ENCODE measurements at places on chromosomes 16 and 17.
A peak's percentile ranks its signal among the peaks of the same experiment; 100 is the strongest.

DNA sequence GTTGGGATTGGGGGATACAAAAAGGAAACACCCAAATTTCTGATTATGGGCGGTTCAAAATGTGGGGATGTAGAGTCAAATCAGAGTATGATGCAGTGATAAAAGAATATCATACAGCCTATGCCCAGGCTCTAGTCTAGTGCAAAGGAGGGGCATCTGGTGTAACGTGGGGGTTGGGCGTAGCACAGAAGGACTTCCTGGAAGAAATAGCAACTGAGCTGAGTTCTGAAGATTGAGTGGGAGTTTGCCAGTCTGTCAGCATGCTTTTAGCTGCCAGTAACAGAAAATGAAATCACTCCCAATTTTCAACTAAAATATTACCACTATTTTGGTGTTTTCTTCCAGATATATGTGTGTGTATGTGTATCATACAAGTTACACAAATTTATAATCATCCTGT lies 196.9 kb downstream of the SPECC1 start:
- H3K27me3 ChIP-seq, result no peaks in the 10 kb centered on the region
- DNase-seq, result no peak
- no peaks in the 10 kb centered on the region for H3K36me3 ChIP-seq
- H3K4me3 ChIP-seq, result no peak overlapping the region

DNA sequence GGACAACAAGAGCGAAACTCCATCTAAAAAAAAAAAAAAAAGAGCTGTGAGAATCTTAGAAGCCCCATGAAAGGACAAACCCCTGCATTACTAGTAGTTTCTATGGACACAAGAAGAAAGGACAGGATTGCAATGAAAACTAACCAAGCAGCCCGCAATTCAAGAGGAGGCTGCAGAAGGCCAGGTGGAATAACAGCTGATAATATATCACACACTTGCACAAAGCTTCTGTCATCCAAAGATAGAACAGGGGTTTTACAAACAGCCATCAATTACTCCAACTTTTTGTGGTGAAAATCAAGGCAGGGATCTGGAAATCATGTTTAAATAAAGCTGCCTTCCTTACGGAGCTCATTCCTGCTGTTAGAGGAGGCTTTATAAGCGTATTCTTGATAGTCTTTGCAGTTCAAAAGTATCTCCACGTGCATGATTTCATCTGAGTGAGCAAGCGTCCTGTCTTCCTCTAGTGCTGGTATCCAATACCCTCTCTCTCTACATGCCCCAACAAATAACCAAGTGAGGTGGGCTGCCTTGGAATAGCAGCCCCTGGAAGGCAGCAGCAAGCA lies 23.1 kb upstream of the TMEM94 start:
- no peaks in the 10 kb centered on the region for H3K36me3 ChIP-seq
- H3K27ac ChIP-seq, result no peak overlapping the region
- no peaks in the 10 kb centered on the region for H3K27me3 ChIP-seq
- DNase-seq, result no peak
- H3K4me3 ChIP-seq, result no peak overlapping the region

DNA sequence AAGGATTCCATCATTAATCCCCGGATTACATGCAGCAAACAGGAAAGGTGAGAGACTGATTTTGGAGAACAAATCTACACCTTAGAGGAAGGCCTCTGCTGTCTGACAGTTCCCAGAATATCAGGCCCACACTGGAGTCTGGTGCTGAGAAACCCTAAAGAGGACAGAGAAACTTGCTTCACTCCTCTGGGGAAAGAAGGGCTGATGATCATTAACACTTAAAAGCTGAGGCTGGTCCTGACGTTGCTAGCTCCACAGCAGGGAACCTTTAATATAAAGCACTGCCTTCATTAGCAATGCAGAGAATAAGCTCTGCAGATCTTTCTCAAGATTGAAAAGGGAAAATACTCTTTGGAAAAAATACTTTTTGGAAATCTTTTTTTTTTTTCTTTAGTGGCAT lies 1472.4 kb upstream of the GOT2 start:
- no peak overlapping the region for H3K27ac ChIP-seq
- no peak overlapping the region for H3K4me3 ChIP-seq
- DNase-seq, result no peak
- no peaks in the 10 kb centered on the region for H3K36me3 ChIP-seq

DNA sequence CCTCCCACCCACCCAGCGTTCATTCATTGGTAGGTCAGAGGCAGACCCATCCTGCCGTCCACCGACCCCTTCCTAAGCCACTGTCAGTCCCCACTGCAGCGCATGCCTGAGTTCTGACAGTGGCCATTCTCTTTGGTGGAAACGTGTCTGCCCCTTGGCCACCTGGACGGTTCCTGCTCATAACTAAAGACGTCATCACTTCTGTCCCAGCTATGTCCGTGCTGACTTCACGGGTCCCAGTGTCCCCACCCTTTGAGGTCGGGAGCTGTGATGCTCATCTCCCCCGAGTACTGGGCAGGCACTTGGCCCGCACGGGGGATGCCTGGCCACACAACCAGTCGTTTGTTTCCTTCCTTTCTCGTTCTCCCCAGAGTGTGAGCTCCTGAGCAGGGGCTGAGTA lies 267.1 kb downstream of the C16orf95 start:
- no peaks in the 10 kb centered on the region for H3K27me3 ChIP-seq
- no peak overlapping the region for H3K27ac ChIP-seq
- H3K4me1 ChIP-seq, result no peaks in the 10 kb centered on the region
- H3K36me3 ChIP-seq, result no peaks in the 10 kb centered on the region
- no peak for DNase-seq
- H3K4me3 ChIP-seq, result no peak overlapping the region

DNA sequence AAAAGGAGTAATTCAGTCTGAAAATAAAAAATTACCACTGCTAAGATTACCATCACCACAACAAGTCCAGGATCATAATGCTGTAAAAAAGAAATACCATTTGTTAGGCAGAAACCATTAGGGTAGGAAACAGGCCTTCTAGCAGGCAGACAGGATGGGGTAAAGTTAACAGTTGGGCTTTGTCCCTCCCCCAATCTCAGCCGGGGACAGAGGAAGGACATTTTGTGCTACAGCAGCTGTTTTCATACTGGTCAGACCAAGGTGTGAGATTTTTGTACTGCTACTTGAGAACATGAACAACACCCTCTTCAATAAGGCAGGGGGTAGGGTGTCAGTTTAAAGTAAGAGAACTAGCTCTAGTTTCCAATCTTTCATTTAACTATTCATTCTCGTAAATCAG lies 49.2 kb upstream of the ITGA2B start:
- H3K4me1 ChIP-seq, result no peaks in the 10 kb centered on the region
- H3K27ac ChIP-seq, result peak overlapping the region; percentile 83
- H3K36me3 ChIP-seq, result peaks cover 22% of the 10 kb centered on the region

GRCh38 chr17:51590071-51590656 lies 329.8 kb downstream of the UTP18 start:
- no peak for DNase-seq
- H3K27ac ChIP-seq, result no peak overlapping the region
- no peak overlapping the region for H3K4me3 ChIP-seq

- H3K4me3 ChIP-seq, result no peak overlapping the region
- H3K27ac ChIP-seq, result no peak overlapping the region
- H3K36me3 ChIP-seq, result no peaks in the 10 kb centered on the region
Observed at GRCh38 chr16:10016752-10017151, 165.5 kb downstream of the GRIN2A start.

DNA sequence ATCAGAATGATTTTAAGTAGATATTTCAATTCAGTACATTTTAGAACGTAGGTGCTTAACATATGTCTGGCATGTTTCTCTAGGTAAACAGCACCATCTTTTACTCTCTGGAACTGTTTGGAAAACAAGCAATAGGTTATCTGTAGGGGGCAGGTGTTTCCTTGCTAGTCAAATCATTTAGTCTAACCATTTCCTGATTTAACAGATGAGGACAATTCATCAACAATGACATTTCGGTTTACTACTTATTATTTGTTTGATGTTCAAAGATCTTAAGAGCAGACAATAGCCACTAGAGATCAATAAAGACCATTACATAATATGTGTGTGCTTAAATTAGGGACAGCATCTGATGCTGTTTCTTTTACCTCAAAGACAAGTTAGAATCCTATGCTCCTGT lies 173.1 kb downstream of the CEP112 start:
- H3K27me3 ChIP-seq, result no peaks in the 10 kb centered on the region
- no peaks in the 10 kb centered on the region for H3K4me1 ChIP-seq
- H3K4me3 ChIP-seq, result no peak overlapping the region
- DNase-seq, result no peak

DNA sequence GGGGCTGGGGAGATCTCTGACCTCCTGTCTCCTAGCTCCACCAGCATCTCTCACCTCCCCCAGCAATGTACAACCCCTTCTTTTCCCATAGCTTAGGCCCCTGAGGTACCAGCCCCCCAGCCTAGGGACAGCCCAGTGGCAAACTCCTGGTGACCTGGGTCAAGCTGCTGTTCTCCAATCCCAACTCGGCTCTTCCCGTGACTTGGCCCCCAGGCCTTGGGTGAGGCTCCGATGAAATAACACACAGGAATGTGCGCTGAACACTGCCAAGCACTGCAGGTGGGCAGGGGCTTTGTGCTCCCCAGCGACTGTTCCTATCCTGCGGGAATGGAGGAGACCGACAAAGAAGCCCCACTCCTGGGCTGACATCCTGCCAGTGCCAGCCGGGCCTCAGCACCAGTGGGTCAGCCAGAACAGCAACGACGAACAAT lies 63.7 kb upstream of the AMZ2 start:
- no peak overlapping the region for H3K4me3 ChIP-seq
- no peaks in the 10 kb centered on the region for H3K27me3 ChIP-seq
- DNase-seq, result no peak

GRCh38 chr17:19370493-19370960 lies 7.8 kb upstream of the MAPK7 start:
- H3K36me3 ChIP-seq, result no peaks in the 10 kb centered on the region
- H3K27me3 ChIP-seq, result no peaks in the 10 kb centered on the region
- H3K4me3 ChIP-seq, result no peak overlapping the region
- DNase-seq, result no peak
- peak overlapping the region; percentile 9 for H3K27ac ChIP-seq

GRCh38 chr16:66569131-66569530 lies 2.9 kb downstream of the CMTM1 start:
- no peak for DNase-seq
- H3K27ac ChIP-seq, result no peak overlapping the region
- H3K4me3 ChIP-seq, result no peak overlapping the region
- no peaks in the 10 kb centered on the region for H3K4me1 ChIP-seq
- H3K27me3 ChIP-seq, result no peaks in the 10 kb centered on the region
- peaks cover 11% of the 10 kb centered on the region for H3K36me3 ChIP-seq

GRCh38 chr17:71632328-71632727 lies 488.5 kb upstream of the SOX9 start:
- H3K4me1 ChIP-seq, result no peaks in the 10 kb centered on the region
- no peak overlapping the region for H3K4me3 ChIP-seq
- H3K27me3 ChIP-seq, result no peaks in the 10 kb centered on the region
- H3K36me3 ChIP-seq, result no peaks in the 10 kb centered on the region
- no peak for DNase-seq

GRCh38 chr17:47883589-47884426 lies 12.2 kb upstream of the SP2 start:
- no peak overlapping the region for H3K4me3 ChIP-seq
- H3K4me1 ChIP-seq, result no peaks in the 10 kb centered on the region
- H3K36me3 ChIP-seq, result no peaks in the 10 kb centered on the region
- no peak for DNase-seq

DNA sequence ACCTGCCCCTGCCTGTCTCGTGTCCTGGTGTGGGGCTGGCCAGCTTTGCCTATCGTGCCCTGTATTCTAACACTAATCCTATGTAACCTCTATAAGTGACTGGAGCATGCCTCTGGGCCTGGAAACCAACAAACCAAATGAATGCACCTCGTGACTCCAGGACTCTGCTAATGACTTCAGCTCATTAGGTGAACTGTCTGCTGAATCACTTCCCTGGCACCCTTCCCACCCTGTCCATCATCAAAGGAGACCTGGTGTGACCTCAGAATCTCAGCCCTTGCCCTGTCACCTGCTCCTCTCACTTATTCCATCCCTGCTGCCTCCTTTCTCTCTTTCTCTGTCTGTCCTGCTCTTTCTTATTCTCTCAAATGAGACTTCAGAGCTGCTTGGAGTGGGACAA lies 322.4 kb downstream of the CBLN1 start:
- H3K27me3 ChIP-seq, result no peaks in the 10 kb centered on the region
- no peak overlapping the region for H3K4me3 ChIP-seq
- H3K36me3 ChIP-seq, result no peaks in the 10 kb centered on the region
- H3K27ac ChIP-seq, result no peak overlapping the region
- H3K4me1 ChIP-seq, result no peaks in the 10 kb centered on the region

DNA sequence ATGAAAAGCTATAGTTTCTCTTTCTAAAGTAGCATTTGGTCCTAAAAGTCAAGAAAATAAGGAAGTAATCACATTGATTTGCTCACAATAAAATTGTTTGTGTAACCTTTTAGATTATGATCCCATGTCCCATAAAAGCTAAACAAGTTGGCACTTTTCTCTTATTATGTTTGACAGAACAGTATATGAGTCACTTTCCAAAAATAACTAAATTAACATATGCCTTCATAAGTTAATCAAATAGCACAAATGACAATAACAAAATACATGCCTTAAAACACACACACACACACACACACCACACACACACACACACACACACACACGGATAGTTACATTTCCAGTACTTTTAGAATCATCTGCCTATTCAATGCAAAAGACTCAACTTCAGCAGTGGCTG lies 2.8 kb downstream of the MED13 start:
- peak overlapping the region; percentile 87 for H3K4me3 ChIP-seq
- H3K36me3 ChIP-seq, result peaks cover 8% of the 10 kb centered on the region
- H3K27me3 ChIP-seq, result no peaks in the 10 kb centered on the region
- no peak overlapping the region for H3K27ac ChIP-seq
- no peaks in the 10 kb centered on the region for H3K4me1 ChIP-seq

DNA sequence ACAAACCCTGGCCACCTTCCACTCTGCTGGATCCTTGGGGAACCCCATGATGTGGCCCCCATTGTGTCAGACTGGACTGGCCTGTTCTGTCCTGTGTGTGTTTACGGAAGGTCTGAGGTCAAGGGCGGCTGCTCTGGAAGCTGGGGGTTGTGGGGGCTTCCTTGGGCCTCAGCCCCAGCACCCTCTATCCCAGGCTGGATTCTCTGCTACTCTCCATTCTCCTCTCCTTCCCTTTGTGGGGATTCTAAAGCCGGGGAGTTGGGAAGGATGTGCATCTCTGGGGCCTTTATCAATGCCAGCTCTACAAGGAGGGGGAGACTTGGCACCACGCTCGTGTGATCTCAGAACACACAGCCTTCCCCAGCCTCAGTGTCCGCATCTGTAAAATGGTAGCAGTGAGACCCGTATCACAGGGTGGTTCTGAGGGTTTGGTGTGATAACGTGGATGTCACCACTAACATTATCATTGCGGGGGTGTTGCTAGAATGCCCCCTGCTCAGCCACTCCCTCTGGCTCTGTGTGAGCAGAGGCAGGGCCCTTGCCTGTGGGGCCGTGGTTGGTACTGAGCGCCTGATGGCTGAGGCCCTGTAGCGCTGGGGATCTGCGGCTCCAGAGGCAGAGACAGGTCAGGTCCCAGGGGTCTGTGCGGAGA lies 18.1 kb downstream of the ADGRG1 start:
- no peak overlapping the region for H3K4me3 ChIP-seq
- no peaks in the 10 kb centered on the region for H3K36me3 ChIP-seq
- DNase-seq, result no peak
- H3K27me3 ChIP-seq, result no peaks in the 10 kb centered on the region
- peak overlapping the region; percentile 71 for H3K27ac ChIP-seq

- DNase-seq, result no peak
- H3K4me3 ChIP-seq, result no peak overlapping the region
- no peaks in the 10 kb centered on the region for H3K4me1 ChIP-seq
- no peaks in the 10 kb centered on the region for H3K27me3 ChIP-seq
- H3K36me3 ChIP-seq, result no peaks in the 10 kb centered on the region
Observed at GRCh38 chr16:50939356-50939755, 197.5 kb downstream of the CYLD start.

All from right atrium auricular region (tissue), 2 donors.